ENCODE measurements at places on chromosomes 4 and X.

DNA sequence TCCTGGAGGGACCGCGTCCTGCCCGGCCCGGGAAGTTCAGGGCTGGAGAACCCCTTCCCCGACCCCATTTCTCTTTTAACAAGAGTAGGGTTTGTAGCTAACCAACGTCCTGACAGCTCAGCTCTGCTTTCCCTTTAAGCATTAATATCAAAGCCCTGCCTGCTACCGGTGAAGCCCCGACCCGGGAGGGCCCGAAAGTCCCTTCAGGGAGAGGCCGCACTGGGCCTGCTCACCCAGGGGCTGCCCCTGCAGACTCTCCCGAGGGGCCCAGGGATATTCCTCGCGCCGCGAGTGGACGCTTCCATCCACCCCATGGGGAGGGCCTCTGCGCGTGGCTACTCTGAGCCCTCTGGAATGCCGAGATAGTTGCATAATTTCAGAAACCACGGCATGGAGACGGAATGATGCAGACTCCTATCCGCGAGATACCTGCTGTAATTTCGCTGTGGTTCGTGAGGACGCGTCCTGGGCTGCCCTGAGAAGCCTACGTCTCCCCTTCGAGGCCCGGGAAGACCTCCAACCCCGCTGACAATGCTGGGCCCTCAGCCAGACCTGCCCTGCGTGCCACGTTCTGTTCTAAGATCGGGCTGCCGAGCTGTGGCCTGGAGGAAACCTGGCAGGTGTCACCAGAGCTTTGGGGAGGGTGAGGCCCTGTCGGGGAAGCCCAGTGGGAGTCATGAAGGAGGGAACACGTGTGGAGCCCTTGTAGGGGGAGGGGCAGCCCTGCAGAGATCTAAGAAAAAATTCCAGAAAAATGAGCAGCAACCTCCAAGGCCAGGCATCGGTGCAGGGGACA is 999 bp upstream of the CTBP1 start:
- peak overlapping the region; percentile 97 for H3K27ac ChIP-seq
- peak; percentile 27 for DNase-seq
- H3K4me1 ChIP-seq: peaks cover 76% of the 10 kb centered on the region
- no peaks in the 10 kb centered on the region for H3K27me3 ChIP-seq

DNA sequence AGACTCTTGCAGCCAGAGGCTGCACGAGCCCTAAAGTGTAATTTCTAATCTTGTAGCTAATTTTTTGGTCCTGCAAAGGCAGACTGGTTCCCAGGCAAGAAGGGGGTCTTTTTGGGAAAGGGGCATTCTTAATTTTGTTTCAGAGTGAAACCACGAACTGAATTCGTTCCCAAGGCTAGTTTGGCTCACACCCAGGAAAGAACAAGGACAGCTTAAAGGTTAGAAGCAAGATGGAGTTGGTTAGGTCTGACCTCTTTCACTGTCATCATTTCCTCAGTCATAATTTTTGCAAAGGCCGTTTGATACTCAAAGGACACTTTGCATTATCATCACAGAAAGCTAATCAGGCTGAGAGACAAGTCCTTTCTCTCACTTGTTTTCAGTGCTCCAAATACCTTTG is 30.9 kb downstream of the XG start:
- no peaks in the 10 kb centered on the region for H3K4me1 ChIP-seq
- no peak overlapping the region for H3K27ac ChIP-seq
- peaks cover 27% of the 10 kb centered on the region for H3K27me3 ChIP-seq
- DNase-seq: no peak
- no peak overlapping the region for H3K4me3 ChIP-seq
- H3K36me3 ChIP-seq: no peaks in the 10 kb centered on the region

DNA sequence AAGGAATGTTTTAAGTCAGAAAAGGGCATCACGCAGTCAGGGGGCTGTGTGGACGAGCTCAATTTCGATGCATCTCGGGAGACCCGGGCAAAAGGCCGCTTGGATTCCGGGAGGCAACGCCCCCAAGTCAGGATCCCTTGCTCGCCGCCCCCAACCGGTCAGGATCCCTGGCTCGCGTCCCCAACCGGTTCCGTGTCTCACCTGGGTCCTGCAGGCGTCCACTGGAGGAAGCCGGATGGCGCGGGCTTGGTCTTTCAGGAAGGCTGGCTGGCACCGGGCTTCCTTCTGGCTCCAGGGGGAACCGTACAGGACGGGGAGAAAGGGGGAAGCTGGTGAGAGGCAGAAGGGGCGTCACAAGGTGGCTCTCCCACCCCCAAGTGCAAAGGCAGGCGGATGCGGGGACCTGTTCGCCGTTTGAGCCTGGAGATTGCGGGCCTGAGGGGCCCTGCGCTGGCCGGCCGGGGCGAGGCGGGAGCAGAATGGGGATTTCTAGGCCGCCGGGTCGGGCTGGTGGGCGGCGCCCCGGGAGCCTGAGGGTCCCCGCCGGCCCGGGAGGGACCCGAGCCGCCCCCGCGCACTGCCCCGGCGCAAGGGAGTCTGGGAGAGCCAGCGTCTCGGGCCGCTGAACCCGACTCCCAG is 84.7 kb downstream of the HPRT1 start:
- H3K36me3 ChIP-seq: peaks cover 4% of the 10 kb centered on the region
- DNase-seq: no peak
- peaks cover 14% of the 10 kb centered on the region for H3K4me1 ChIP-seq
- peaks cover 17% of the 10 kb centered on the region for H3K27me3 ChIP-seq
- H3K27ac ChIP-seq: no peak overlapping the region

DNA sequence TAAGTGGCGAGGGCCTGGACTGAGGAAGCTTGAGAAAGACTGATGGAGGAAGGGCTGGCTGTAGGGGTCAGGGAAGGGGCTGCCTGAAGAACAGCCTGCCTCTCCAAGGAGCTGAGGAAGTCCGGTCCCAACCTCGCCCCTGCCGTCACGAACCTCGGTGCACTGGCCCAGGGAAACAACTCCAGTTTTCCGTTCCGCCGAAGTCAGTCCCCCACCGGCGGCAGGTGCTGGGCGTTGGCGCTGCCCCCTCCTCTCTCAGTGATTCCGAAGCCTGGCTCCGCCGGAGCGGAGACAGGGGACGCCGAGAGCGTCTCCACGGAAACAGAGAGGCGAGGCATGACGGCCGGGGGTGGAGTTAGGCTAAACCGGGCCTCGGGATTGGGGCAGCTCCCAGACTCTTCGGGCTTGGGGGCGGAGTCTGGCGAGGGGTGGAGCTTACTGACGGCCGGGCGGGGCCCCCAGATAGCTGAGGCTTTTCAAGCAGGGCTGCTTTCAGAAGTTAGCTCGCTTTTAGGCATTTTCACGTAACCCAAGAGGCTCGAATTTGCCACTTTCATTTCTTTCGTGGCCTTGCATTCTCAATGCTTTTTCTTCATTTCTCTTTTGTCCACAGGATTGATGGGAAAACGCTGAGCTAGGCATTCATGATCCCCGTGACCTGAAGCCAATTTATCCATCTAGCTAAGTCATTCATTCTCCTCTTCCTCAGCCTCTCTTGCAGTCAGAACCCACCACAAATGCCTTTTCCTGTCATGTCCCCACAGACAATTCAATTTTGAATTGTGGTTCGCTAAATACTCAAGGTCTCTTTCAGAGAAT is at the start of gene TTC29:
Gene TTC29, minus strand, starts transcription at position 309 of the 819 bp plus-strand sequence. CDS start 5,969 bp downstream, outside the sequence.
- H3K27me3 ChIP-seq: no peaks in the 10 kb centered on the region
- peak; percentile 65 for DNase-seq
- H3K27ac ChIP-seq: peak within 1 kb of the TSS; percentile 66
- peaks cover 31% of the 10 kb centered on the region for H3K4me1 ChIP-seq

DNA sequence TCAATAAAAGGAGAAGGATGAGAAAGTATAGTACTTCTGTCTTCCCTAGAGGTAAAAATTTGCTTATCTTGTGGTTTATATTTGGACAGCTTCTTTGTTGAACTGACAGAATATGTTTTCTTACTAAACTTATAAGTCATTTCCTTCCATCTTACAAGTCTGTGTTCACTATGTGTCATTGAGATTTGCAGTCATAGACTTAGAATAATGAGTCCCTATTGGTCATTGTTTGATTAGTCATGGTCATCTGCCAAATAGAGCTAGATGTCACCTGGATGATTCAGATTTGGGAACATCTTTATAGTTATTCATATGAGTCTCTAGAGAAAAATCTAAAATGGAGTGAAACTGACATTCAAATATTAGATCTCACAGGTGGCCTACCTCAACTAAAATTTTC is 51.5 kb downstream of the SPATA18 start:
- no peak overlapping the region for H3K27ac ChIP-seq

- DNase-seq: no peak
- H3K27me3 ChIP-seq: peaks cover 59% of the 10 kb centered on the region
- no peak overlapping the region for H3K4me3 ChIP-seq
- no peak overlapping the region for H3K27ac ChIP-seq
- no peaks in the 10 kb centered on the region for H3K36me3 ChIP-seq
- H3K4me1 ChIP-seq: no peaks in the 10 kb centered on the region
These were observed 16.9 kb upstream of the TMEM271 start for GRCh38 chr4:592825-593520.

GRCh38 chrX:129238011-129238410 is 285.3 kb downstream of the SMARCA1 start:
- DNase-seq: no peak
- H3K4me3 ChIP-seq: no peak overlapping the region
- no peak overlapping the region for H3K27ac ChIP-seq
- no peaks in the 10 kb centered on the region for H3K27me3 ChIP-seq
- H3K36me3 ChIP-seq: no peaks in the 10 kb centered on the region
- no peaks in the 10 kb centered on the region for H3K4me1 ChIP-seq

DNA sequence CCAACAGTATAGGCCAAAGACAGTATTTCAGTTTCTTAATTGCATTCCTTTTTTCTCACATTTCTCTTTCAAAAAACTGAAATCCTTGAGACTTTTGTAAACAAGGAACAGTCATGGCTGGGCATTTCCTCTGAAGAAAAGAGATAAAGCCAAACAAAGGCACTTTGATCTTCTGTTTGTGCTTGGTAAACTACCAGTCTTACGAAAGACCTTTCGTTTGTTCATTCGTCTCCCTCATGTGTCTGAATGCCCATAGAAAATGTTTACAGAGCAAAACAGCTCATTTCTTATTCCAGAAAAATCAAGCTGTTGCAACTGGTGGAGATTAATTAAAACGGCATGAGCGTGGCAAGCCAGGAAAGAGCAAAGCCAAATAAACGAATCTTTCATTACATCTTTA is 178.0 kb downstream of the GASK1B start:
- no peak overlapping the region for H3K27ac ChIP-seq
- no peaks in the 10 kb centered on the region for H3K36me3 ChIP-seq
- no peak for DNase-seq
- no peak overlapping the region for H3K4me3 ChIP-seq
- no peaks in the 10 kb centered on the region for H3K27me3 ChIP-seq

- no peak overlapping the region for H3K27ac ChIP-seq
- H3K4me3 ChIP-seq: no peak overlapping the region
- peaks cover 10% of the 10 kb centered on the region for H3K4me1 ChIP-seq
- peaks cover 2% of the 10 kb centered on the region for H3K36me3 ChIP-seq
- no peaks in the 10 kb centered on the region for H3K27me3 ChIP-seq
These were observed 27.3 kb upstream of the STS start for GRCh38 chrX:7119950-7120877.

DNA sequence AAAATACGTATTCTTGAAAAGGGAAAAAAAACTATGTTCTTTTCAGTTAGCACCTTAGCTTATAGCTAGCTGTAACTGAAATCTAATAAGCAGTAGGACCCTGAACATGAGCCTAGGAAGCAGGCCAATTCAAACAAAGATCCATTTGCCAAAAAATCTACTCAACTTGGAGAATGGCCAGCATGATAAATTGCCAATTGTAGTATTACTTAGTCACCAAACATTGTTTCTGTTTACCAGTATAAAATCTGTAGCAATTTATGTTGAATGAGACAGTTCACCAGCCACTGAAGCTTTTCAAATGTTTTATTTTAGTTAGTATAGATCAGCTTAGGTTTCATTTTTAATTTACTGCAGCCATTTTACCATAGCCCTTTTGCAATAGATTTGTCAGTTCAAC is 323.6 kb upstream of the DIPK2B start:
- no peaks in the 10 kb centered on the region for H3K27me3 ChIP-seq
- no peak overlapping the region for H3K4me3 ChIP-seq
- no peak overlapping the region for H3K27ac ChIP-seq
- no peaks in the 10 kb centered on the region for H3K36me3 ChIP-seq
- no peak for DNase-seq

GRCh38 chr4:114163051-114163450 is 183.6 kb upstream of the ARSJ start:
- no peak overlapping the region for H3K27ac ChIP-seq
- H3K27me3 ChIP-seq: peaks cover 16% of the 10 kb centered on the region
- no peaks in the 10 kb centered on the region for H3K4me1 ChIP-seq
- no peak overlapping the region for H3K4me3 ChIP-seq
- H3K36me3 ChIP-seq: no peaks in the 10 kb centered on the region
